ENCODE measurements at places on chromosomes 3 and 15.

- DNase-seq = peak; percentile 95
These were observed 55.2 kb upstream of the CACNA2D3 start for GRCh38 chr3:54067055-54067698.

- DNase-seq = no peak
These were observed 148.4 kb downstream of the ADAMTS17 start for GRCh38 chr15:100193277-100193860.

- DNase-seq = no peak
These were observed 69.9 kb downstream of the PRICKLE2 start for GRCh38 chr3:64155328-64155727.

DNA sequence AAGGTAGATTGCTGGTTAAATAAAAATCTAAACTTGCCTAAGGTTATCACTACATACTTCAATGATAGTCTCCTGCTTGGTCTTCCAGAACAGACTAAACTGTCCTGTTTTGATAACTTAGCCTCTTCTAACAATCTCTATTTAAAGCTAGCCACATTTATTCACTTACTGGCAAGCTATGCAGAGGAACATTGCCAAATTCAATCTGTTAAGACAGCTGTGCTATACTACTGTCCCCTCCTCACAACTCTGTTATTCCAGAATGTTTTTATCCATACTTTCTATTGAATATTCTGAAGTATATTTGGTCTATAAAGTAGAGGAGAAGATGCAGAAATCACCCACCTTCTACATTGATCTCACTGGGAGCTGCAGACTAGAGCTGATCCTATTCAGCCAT lies 594.0 kb upstream of the CCDC54 start:
- DNase-seq = no peak

DNA sequence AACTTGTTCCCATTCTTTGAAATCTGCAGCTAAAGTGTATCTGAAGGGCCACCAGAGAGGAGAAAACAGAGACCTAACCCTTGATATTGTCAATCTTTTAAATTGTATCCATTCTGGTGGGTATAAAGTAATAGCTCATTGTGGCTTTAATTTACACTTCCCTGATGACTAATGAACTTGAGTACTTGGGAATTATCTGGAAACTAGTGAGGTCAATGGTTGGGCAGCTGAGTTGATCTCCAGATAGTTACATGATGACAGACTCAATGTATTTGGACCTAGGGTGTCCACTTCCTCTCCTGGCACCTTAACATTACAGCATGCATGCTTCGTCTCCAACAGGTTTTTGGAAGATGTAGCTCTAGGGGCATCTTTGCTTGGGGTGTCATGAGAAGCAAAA lies 195.2 kb downstream of the PDCD6IP start:
- no peak for DNase-seq

GRCh38 chr3:137998121-137999042 lies 11.6 kb upstream of the CLDN18 start:
- DNase-seq = no peak

DNA sequence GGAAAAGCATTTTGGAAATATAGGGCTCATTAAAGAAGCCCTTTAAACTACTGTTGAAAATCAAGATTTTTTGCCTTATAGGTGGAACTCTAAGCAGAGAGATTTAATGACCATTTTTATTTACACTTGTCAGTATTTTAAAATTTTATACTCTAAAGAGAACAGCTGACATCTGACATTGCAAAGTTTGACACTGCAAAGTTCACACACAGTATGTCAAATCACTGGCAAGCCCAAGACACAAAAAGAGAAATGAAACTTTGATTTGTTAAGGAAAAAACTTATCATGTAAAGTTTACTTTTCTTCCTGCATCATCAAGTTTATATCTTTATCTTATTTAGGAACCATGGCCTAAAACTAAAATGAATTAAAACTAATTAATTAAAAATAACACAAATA lies 40.2 kb downstream of the DPH6 start:
- DNase-seq = no peak
